Type B pancreatic cell (in vitro differentiated cells): ENCODE measurements at places on chromosomes 2 and 18. TPM values are rescaled to one million over a fixed set of nuclear protein-coding genes. Genes with fewer than 3 reads are reported as not detected.

The CNTNAP5 gene
- 3.3 and 5.0 TPM in 2 replicates for total RNA-seq

The ASB18 gene
- total RNA-seq, result not detected in 2 replicates

The TTC21B gene
- total RNA-seq, result 12.0 and 25.8 TPM in 2 replicates

The RNMT gene
- 40.8 and 41.4 TPM in 2 replicates for total RNA-seq

The CHRNG gene
- 0.50 and 0.87 TPM in 2 replicates for total RNA-seq

The PRKAG3 gene
- not detected in 2 replicates for total RNA-seq

DNA sequence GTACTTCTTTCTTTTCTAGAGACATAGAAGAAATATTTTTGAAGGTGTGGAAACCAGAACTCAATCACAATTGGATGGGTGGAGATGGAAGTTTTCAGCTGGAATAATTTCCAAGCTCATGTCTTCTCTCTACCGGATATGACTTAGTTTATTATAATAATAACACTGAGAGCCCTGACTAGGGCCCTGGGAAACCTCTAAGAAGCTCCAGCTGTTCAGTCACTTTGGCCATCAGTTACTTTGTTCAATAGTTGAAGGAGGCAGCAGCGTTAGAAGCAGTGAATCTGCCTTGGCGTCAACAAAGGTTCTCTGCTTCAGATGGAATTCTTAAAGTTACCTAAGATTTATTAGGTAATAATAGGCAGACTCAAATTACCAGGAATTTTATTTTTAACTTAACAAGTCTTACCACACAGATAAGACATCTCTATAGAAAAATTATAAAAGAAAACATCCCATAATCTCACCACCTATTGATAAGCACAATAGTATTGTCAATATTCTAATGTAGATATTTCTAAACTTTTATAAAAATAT is 293.8 kb upstream of the CHAC2 start:
- no peaks in the 10 kb centered on the region for H3K27me3 ChIP-seq
- no peaks in the 10 kb centered on the region for H3K36me3 ChIP-seq
- no peak for DNase-seq
- no peak overlapping the region for H3K27ac ChIP-seq
- H3K4me1 ChIP-seq, result peaks cover 9% of the 10 kb centered on the region

DNA sequence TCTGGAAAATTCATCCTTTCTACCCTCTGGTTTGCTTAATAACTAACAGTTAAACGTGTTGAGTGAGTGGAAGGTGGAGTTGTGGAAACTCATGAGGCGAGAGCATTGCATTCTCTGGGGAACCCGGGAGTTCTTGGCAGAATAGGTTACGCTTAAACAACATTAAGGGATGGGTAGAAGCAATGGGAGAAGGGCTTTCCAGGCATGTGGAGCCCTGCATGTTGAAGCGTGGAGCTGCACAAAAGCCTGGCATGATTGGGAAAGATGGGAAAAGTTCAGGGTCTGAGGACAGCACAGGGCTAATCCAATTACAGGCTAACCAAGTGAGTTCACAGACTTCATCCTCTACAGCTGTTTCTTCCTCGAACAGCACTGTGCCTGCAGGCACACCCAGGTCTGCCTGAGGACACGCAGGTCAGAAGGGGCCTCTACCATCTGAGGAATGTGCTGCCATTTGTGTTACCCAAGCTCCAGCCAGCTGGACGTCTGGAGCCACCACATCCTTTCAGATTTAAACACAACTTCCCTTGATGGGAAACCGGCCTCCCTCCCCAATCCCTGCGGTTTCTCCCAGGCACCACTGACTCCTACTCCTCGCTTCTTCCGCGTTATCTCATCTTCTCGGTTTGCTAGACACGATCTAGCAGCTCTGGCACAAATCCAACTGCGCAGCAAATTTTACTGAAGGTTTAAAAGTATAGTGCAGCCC is 164.2 kb downstream of the ANTXR1 start:
- H3K27me3 ChIP-seq, result no peaks in the 10 kb centered on the region
- peak overlapping the region; percentile 20 for H3K27ac ChIP-seq
- no peak for DNase-seq
- H3K4me3 ChIP-seq, result no peak overlapping the region
- H3K36me3 ChIP-seq, result peaks cover 40% of the 10 kb centered on the region
- H3K4me1 ChIP-seq, result peaks cover 22% of the 10 kb centered on the region

DNA sequence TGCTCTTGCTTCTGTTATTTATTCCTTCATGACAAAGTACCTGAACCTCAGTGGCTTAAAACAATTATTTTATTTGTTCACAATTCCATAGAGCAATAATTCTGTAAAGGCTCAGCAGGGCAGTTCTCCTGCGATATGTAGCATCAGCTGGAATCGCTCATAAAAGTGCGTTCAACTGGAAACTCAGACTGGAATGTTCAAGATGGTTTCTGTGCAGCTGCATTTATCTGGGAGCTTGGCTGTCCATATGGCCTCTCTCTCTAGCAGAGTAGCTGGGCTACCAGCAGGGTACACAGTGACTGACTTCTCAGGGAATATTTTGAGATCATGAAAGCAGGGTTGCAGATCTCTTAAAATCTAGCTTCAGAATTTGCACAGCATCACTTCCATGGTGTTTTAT is 13.5 kb downstream of the CCDC121 start:
- DNase-seq, result no peak
- no peak overlapping the region for H3K4me3 ChIP-seq
- H3K27me3 ChIP-seq, result no peaks in the 10 kb centered on the region
- peaks cover 37% of the 10 kb centered on the region for H3K36me3 ChIP-seq

DNA sequence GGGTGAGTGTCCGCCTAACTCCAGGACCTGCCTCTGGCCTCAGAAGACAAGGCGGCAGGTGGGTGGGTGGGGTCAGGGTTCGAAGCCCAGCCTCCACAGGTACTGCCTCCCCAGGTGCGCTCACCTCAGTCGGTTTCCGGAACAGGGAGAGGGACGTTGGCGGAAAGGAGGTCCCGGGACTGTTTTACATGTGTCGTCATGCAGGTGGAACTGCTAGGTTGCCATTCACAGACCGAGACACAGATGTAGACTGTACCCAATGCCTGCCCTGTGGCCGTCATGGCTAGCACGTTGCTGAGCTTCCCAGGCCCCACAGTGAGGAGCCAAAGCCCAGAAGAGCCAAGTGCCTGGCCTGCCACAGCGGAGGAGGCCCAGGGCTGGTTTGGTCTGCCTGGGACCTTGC is 284.0 kb upstream of the HS6ST1 start:
- H3K36me3 ChIP-seq, result no peaks in the 10 kb centered on the region
- peaks cover 12% of the 10 kb centered on the region for H3K4me1 ChIP-seq
- no peaks in the 10 kb centered on the region for H3K27me3 ChIP-seq
- H3K27ac ChIP-seq, result no peak overlapping the region
- H3K4me3 ChIP-seq, result no peak overlapping the region
- no peak for DNase-seq

GRCh38 chr18:79487801-79488201 is 92.1 kb downstream of the NFATC1 start:
- DNase-seq, result no peak
- H3K4me3 ChIP-seq, result no peak overlapping the region
- H3K4me1 ChIP-seq, result peaks cover 4% of the 10 kb centered on the region
- no peaks in the 10 kb centered on the region for H3K27me3 ChIP-seq
- H3K36me3 ChIP-seq, result no peaks in the 10 kb centered on the region

- H3K27me3 ChIP-seq, result no peaks in the 10 kb centered on the region
- peak overlapping the region; percentile 6 for H3K4me3 ChIP-seq
- peaks cover 5% of the 10 kb centered on the region for H3K4me1 ChIP-seq
These were observed 158.8 kb downstream of the BAZ2B start for GRCh38 chr2:159457589-159457988.

- peaks cover 4% of the 10 kb centered on the region for H3K27me3 ChIP-seq
- DNase-seq, result no peak
- peaks cover 25% of the 10 kb centered on the region for H3K4me1 ChIP-seq
- H3K36me3 ChIP-seq, result no peaks in the 10 kb centered on the region
- H3K27ac ChIP-seq, result no peak overlapping the region
- H3K4me3 ChIP-seq, result no peak overlapping the region
These were observed 137.7 kb upstream of the PKDCC start for GRCh38 chr2:41910126-41910525.

- H3K27me3 ChIP-seq, result no peaks in the 10 kb centered on the region
- H3K4me1 ChIP-seq, result peaks cover 13% of the 10 kb centered on the region
- no peak overlapping the region for H3K27ac ChIP-seq
- peaks cover 10% of the 10 kb centered on the region for H3K36me3 ChIP-seq
- H3K4me3 ChIP-seq, result no peak overlapping the region
- DNase-seq, result no peak
These were observed 14.7 kb downstream of the NCL start for GRCh38 chr2:231449503-231450054.

GRCh38 chr2:37706334-37707183 is 35.1 kb upstream of the CDC42EP3 start:
- H3K27me3 ChIP-seq, result no peaks in the 10 kb centered on the region
- peaks cover 34% of the 10 kb centered on the region for H3K4me1 ChIP-seq
- peak overlapping the region; percentile 83 for H3K27ac ChIP-seq
- DNase-seq, result no peak
- H3K4me3 ChIP-seq, result peak overlapping the region; percentile 35

DNA sequence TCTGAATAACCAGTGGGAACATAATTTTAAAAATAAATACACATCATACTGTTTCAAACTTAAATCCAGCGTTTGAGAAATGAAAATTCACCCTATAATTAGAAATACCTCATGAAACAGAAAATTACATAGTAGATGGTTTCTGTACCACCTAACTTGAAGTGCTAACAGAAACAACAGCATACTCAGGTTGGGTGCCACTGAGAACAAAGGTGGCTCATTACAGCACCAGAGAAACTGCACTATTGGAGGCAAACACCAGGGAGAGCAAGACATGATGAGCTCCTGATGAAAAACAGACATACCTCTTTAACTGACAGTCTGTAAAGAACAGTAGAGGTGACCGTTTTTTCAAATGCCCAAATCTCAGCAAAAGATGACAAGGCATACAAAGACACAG is 12.6 kb downstream of the SULT1C4 start:
- H3K4me3 ChIP-seq, result no peak overlapping the region
- H3K27ac ChIP-seq, result no peak overlapping the region
- DNase-seq, result no peak
- peaks cover 34% of the 10 kb centered on the region for H3K36me3 ChIP-seq
- H3K27me3 ChIP-seq, result no peaks in the 10 kb centered on the region
- peaks cover 4% of the 10 kb centered on the region for H3K4me1 ChIP-seq

- no peak for DNase-seq
- no peak overlapping the region for H3K27ac ChIP-seq
- H3K27me3 ChIP-seq, result peaks cover 5% of the 10 kb centered on the region
- no peak overlapping the region for H3K4me3 ChIP-seq
- peaks cover 16% of the 10 kb centered on the region for H3K4me1 ChIP-seq
These were observed 33.5 kb upstream of the SPRED2 start for GRCh38 chr2:65465857-65466256.

DNA sequence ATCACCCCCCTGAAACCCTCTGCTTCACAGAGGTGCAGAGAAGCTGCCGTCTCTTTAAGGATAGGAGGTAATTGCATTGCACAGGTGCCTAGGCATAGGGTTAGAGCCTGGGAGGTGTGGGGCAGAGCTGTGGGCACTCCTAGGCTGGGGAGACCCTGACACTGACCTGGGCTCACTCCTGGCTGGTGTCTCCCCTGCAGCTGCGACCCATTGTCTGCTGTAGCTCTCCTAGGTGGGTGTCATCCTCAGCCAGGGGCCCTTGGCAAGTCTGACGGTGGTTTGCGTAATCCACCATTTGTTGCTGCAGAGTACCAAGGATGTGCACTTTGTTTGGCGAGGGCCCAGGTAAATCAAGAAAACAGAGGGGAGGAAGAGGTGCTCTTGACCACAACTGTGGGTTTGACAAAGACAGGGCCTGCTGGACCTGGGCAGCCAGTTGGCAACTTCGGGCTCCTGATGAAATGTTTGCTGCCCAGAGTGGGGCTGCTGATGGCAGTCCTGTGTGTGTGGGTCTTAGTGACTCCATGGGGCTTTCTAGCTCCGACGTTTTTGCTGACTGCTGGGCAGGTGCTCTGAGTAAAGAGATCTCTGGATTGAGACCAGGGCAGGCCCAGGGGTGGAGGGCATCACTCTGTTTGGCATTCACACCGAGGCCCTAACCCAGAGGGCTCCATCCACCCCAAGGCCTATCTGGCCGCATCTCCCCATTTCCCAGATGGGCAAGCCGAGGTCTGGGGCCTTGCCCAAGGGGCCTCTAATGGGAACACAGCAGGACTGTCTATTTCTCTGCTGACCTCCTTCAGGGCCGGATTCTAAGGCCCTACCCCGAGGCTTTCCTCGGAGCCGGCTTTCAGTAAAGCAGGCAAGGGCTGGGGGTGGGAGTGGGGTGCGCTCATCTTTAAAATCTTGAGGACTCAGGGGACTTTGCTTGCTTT is 67.7 kb downstream of the EDAR start:
- H3K36me3 ChIP-seq, result no peaks in the 10 kb centered on the region
- no peak for DNase-seq
- no peak overlapping the region for H3K4me3 ChIP-seq
- H3K27ac ChIP-seq, result no peak overlapping the region

- H3K27ac ChIP-seq, result no peak overlapping the region
- DNase-seq, result no peak
- H3K36me3 ChIP-seq, result no peaks in the 10 kb centered on the region
- H3K4me1 ChIP-seq, result no peaks in the 10 kb centered on the region
These were observed 181.3 kb downstream of the MBD5 start for GRCh38 chr2:148202237-148202636.

DNA sequence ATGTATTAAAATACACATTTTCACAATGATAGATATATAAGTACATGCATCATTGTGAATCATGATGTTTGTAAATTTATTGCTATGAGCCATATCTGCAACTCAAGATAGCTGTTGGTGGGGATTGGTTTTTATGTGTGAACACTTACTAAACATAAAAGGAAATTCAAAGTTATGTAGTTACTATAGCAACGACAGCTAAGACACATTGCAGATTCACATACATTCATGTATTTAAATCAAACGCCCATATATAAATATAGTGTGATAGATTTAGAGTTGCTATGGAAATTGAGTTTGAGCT is 65.6 kb downstream of the MAPRE2 start:
- no peak for DNase-seq
- H3K36me3 ChIP-seq, result peaks cover 19% of the 10 kb centered on the region
- no peak overlapping the region for H3K4me3 ChIP-seq

- no peak for DNase-seq
- H3K27ac ChIP-seq, result no peak overlapping the region
- H3K4me1 ChIP-seq, result peaks cover 6% of the 10 kb centered on the region
- peaks cover 14% of the 10 kb centered on the region for H3K27me3 ChIP-seq
- H3K4me3 ChIP-seq, result no peak overlapping the region
- no peaks in the 10 kb centered on the region for H3K36me3 ChIP-seq
These were observed 373.5 kb upstream of the MYT1L start for GRCh38 chr2:2704428-2705090.

GRCh38 chr18:75809151-75809925 is 381.8 kb upstream of the SMIM21 start:
- peak overlapping the region; percentile 62 for H3K4me3 ChIP-seq
- H3K27ac ChIP-seq, result no peak overlapping the region
- H3K27me3 ChIP-seq, result peaks cover 7% of the 10 kb centered on the region
- H3K4me1 ChIP-seq, result peaks cover 15% of the 10 kb centered on the region
- no peaks in the 10 kb centered on the region for H3K36me3 ChIP-seq
- no peak for DNase-seq

GRCh38 chr2:6923319-6923718 is 6.1 kb downstream of the RNF144A start:
- no peak overlapping the region for H3K27ac ChIP-seq
- H3K4me3 ChIP-seq, result no peak overlapping the region
- H3K27me3 ChIP-seq, result no peaks in the 10 kb centered on the region
- H3K4me1 ChIP-seq, result peaks cover 66% of the 10 kb centered on the region

GRCh38 chr2:235544689-235544969 is 50.8 kb downstream of the AGAP1 start:
- no peaks in the 10 kb centered on the region for H3K27me3 ChIP-seq
- H3K36me3 ChIP-seq, result no peaks in the 10 kb centered on the region
- peaks cover 29% of the 10 kb centered on the region for H3K4me1 ChIP-seq
- no peak for DNase-seq
- H3K4me3 ChIP-seq, result peak overlapping the region; percentile 61

- no peak for DNase-seq
- peaks cover 93% of the 10 kb centered on the region for H3K27me3 ChIP-seq
- H3K4me3 ChIP-seq, result peak overlapping the region; percentile 28
- H3K27ac ChIP-seq, result no peak overlapping the region
- H3K4me1 ChIP-seq, result peaks cover 4% of the 10 kb centered on the region
- H3K36me3 ChIP-seq, result peaks cover 9% of the 10 kb centered on the region
These were observed 2.2 kb downstream of the HOXD10 start for GRCh38 chr2:176118601-176119339.
